ENCODE measurements at places on chromosomes 7 and 10. TPM values are rescaled to one million over a fixed set of nuclear protein-coding genes. Genes with fewer than 3 reads are reported as not detected.

The MBL2 gene
- not detected for total RNA-seq

The CHST15 gene
- 0.36 TPM for total RNA-seq

DNA sequence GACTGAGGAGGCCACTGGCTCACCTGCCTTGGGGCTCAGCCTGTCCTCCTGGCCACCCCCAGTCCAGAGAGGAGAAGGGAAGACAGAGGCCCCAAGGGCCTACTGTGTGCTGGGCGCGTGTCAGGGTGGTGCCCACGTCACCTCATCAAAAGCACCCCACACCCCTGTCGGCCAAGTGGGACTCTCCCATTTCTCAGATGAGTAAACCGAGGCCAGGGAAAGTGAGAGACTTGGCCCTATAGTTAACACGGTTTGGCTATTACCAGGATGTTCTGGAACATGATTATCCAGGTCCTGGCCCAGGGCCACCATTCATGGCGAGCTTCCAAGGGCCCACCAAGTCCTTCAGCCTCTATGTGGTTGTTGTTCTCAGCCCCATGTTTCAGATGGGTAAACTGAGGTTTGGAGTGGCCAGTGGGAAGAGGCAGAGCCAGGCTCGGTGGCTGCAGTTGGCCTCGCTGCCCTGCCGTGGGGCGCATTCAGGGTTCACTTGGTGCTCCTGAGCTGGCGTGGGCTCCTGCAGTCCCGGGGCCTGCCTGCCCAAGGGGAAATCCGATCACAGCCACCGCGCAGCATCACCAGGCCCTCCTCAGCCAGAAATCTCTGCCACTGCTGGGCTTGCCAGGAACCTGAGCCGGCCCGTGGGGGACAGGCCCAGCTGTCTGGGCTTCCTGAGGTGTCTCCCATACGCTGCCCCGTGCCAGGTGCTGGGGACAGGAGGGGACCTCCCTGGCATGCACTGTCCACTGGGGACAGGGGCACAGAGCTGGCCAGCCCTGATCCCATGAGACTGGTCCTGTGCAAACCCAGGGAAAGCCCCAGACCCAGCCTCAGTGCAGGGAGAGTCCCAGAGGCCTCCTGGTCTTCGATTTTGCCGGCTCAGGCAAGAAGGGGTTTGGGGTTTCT lies 117.7 kb upstream of the TNRC18 start:
- no peak overlapping the region for H3K27ac ChIP-seq
- H3K27me3 ChIP-seq = no peaks in the 10 kb centered on the region
- DNase-seq = no peak
- H3K4me3 ChIP-seq = no peak overlapping the region
- H3K4me1 ChIP-seq = peaks cover 12% of the 10 kb centered on the region

DNA sequence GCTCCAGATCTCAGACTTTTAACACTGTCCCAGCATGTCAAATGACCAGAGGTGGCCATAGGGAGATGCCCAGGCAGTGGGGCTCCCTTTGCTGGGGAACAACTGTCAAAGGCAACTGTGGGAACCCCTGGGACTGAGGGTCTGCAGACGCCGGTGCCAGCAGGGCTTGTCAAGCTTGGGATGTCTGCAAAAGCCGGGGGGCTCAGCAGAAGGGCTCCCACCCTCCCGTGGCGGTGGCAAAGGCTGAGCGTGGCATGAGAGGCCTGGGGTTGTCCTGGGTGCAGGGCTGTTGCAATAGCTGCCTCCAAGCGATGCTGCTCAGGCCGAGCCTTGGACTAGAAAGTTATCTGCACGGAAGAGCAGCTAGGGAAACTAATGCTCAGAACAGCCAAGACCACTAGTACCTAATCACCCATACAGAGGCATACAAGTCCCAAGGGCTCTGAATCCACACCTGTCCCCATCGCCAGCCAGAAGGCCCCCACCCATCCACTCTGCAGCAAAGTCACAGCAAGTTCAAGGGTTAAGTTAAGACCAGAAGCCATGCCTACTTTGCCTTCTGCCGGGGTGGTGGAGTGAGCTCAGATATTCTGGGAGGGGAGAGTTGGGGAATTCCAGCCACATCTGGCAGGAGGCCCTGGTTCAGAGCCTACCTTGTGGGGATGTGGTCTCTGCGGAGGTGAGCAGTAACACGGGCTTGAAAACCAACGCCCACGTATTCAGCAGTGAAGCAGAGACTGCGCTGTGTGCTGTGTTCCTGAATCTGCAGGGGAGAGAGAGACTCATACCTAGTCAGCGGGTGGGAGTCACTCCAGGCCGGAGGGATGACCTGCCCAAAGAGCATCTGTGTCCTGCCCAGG lies 4.6 kb downstream of the SH2B2 start:
- no peak overlapping the region for H3K27ac ChIP-seq
- H3K27me3 ChIP-seq = peaks cover 4% of the 10 kb centered on the region
- H3K4me3 ChIP-seq = no peak overlapping the region
- no peaks in the 10 kb centered on the region for H3K36me3 ChIP-seq
- peaks cover 26% of the 10 kb centered on the region for H3K4me1 ChIP-seq
- DNase-seq = peak; percentile 72

DNA sequence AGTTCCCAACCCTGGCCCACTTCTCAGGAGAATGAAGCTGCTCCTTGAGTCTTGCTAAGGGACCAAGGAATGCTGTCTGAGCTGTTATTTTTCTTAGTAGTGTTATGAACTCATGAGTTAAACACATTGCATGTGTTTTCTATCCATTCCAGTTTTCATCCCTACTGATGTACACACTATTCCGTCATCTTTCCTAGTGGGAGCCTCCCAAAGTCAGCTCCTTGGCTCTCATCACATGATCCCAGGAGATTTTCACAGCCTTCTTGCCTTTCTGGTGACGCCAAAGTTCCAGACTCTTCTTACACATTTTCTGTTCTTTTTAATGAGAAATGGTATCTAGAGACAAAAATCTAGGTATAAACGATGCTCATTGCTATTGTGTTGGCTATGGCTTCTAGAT lies 8.4 kb upstream of the C10orf71 start:
- no peaks in the 10 kb centered on the region for H3K4me1 ChIP-seq
- no peak overlapping the region for H3K4me3 ChIP-seq
- no peak overlapping the region for H3K27ac ChIP-seq
- no peaks in the 10 kb centered on the region for H3K36me3 ChIP-seq

DNA sequence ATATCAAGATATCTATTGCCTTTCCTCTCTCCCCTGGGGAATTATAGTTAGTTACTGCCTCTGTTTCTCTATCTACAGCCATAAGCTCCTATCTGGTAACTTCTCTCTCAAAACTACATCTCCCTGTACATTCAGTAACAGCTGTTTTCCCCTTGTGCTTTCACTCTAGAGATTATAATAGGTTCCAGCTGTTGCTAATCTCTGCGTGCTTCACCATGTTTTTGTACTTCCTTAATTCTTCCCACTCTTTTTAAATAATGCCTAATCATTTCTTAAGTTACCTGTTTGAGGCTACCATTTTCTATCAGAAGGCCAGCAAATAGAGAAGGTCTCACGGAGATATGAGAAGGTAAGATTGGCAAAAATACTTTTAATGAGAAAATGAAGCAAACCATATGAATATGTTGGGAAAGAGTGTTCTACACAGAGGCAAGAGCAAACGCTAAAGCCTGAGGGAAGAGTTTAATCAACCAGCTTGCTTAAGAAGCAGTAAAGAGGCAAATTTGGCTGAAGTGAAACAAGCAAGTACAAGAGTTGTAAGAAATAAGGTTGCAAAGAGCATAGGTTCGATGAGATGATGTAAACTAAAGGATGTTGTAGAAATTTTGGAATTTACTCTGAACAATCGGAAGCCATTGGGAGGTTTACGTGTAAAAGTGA lies 101.9 kb upstream of the HGF start:
- H3K27me3 ChIP-seq = no peaks in the 10 kb centered on the region
- H3K4me3 ChIP-seq = no peak overlapping the region
- no peak overlapping the region for H3K27ac ChIP-seq

GRCh38 chr10:3137958-3138726 lies 34.4 kb downstream of the PITRM1 start:
- peaks cover 78% of the 10 kb centered on the region for H3K36me3 ChIP-seq
- no peak for DNase-seq
- no peaks in the 10 kb centered on the region for H3K27me3 ChIP-seq
- H3K27ac ChIP-seq = no peak overlapping the region

GRCh38 chr10:5547931-5548660 lies 23.3 kb downstream of the CALML3 start:
- H3K4me1 ChIP-seq = peaks cover 28% of the 10 kb centered on the region
- H3K27ac ChIP-seq = no peak overlapping the region
- no peak overlapping the region for H3K4me3 ChIP-seq
- no peaks in the 10 kb centered on the region for H3K36me3 ChIP-seq
- no peak for DNase-seq

Measured in activated CD8-positive, alpha-beta T cell treated with anti-CD3 and anti-CD28 coated beads for 36 hours (primary cell).